ENCODE measurements at places on chromosomes 1 and 21.
A peak's percentile ranks its signal among the peaks of the same experiment; 100 is the strongest.

DNA sequence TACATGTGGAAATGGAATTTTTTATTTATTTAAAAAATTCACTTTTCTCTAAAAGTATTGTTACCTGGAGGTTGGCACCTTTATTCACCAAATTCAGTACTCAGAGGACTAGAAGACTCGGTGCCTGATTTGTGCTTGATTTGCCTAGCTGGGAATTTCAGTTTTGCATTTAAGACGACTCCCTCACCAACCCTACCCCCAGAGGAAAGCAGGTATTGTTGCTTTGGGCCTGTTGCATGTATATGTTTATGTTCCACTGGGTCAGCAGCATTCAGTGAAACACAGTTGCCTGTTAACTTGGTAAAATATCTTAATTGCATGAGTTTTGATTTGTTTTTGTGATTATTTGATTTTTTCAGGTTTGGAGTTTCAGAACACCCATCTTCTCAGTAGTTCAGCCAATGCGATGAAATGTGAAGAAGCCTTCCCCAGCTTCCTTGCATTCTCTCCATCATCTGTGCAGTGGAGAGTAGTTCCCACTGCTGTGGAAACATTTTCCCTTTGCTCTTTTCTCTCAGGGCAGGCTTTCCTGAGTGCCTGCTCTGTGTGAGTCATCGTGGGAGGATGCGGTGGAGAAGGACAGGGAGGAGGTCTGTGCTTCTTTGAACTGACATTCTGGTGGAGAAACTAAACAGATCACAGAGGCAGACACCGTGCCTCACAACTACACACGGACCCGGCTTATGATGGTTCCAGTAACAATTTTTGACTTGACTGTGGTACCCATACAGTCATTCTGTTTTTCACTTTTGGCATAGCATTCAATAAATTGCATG lies 6.4 kb downstream of the ADARB1 start:
- DNase-seq: peak; percentile 34

DNA sequence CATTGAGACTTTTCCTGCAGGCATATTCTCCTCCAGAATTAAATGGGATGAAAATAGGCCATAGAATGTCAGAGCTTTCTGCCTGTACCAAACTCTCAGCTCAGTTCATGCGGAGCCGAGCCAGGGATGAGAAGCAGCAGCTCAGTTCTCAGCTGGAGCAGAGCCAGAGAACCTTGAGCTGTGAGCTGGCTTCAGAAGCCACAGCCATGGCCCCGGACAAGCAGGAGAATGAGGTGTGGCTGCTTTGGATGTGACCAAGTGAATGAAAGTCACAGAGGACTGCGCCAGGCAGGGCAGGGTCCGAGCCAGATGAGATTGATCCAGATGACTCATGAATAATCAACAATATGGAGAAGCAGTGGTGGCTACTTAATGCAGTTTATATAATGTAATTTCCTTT lies 633.8 kb downstream of the NCAM2 start:
- DNase-seq: no peak

- DNase-seq: no peak
Measured at GRCh38 chr1:114105421-114105979, 48.2 kb downstream of the SYT6 start.

- no peak for DNase-seq
Measured at GRCh38 chr1:209425959-209426358, 157.6 kb upstream of the CAMK1G start.

GRCh38 chr1:161494091-161494735 lies 11.0 kb upstream of the FCGR2A start:
- DNase-seq: no peak

DNA sequence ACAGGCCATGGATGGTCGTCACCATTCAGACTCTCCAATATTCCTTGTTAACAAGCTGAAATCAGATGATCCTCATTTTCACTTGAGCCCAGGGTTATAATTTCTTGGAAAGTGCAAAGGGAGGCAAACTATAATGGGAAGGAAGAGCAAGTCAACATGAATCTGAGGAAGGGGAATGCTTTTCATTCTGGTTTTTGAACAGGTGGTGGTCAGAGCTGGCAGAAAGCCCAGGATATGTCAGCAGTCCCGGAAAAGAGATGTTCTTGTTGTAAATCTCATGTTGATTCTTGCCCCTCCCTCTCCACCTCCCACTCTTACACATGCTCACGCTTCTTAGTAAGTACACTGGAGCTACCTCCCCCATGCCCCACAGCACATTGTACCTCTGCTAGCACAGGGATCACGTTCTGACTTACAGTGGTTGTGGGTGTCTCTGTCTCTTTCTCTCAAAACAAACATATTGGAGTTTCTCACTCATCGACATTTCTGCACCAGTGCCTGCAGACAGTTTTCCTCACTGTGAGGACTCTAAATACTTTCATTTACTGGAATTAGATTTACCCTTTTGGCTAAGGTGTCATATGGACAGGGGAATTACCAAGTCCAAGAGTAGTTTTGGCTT lies 77.6 kb downstream of the XCL2 start:
- no peak for DNase-seq

GRCh38 chr1:182977480-182977879 lies 24.5 kb upstream of the SHCBP1L start:
- no peak for DNase-seq

GRCh38 chr1:224670506-224670905 lies 54.4 kb downstream of the CNIH3 start:
- DNase-seq: no peak

DNA sequence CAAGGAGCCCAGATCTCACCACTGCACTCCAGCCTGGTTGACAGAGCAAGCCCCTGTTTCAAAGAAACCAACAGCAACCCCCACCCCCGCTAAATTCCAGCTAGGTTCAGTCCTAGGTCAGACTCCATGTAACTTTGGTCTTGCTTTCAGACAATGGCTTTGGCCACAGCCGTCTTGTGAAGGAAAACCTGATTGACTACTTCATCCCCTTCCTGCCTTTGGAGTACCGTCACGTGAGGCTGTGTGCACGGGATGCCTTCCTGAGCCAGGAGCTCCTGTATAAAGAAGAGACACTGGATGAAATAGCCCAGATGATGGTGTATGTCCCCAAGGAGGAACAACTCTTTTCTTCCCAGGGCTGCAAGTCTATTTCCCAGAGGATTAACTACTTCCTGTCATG lies 12.9 kb downstream of the TOR3A start:
- DNase-seq: no peak

GRCh38 chr1:11197359-11197758 lies 8.2 kb downstream of the ANGPTL7 start:
- DNase-seq: no peak

- DNase-seq: no peak
Measured at GRCh38 chr1:76073481-76073880, 1.1 kb upstream of the ST6GALNAC3 start.

- DNase-seq: no peak
Measured at GRCh38 chr1:245258271-245258920, 103.6 kb downstream of the KIF26B start.

- no peak for DNase-seq
Measured at GRCh38 chr1:22184892-22185612, 42.2 kb upstream of the WNT4 start.

DNA sequence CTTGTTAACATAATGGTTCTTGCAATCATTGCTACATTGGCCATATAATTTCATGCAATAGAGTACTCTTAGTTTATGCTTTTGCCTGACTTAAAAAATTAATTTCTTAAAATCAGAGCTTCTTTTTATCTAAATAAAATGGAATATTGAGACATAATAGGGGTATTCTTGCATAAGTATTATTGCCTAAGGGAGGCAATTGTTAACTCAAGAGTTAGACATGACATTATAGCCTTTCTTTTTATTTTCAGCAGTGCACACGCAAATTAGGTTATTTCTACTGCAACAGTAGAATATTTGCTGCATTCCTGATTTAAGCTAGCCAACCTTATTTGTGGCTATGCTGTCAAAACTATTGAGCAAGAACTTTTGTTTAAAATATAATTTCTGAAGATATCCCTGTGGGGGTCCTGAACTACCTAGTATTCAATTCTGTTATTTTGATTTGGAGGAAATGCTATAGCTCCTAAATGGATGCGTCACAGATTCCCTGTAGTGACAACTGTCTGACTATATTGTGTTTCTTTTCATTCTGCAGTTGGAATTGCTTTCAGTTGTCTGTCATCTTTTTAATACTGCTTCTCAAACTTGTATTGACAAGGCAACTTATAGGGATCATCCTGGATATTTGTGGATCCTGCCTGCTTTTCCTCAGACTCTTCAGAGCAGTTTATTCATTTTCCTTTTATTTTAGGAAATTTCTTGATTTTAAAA lies 211.0 kb downstream of the PATJ start:
- DNase-seq: no peak

- DNase-seq: peak; percentile 20
Measured at GRCh38 chr1:147598621-147599361, 57.5 kb downstream of the BCL9 start.

GRCh38 chr1:113388017-113388620 lies 2.2 kb upstream of the MAGI3 start:
- no peak for DNase-seq

DNA sequence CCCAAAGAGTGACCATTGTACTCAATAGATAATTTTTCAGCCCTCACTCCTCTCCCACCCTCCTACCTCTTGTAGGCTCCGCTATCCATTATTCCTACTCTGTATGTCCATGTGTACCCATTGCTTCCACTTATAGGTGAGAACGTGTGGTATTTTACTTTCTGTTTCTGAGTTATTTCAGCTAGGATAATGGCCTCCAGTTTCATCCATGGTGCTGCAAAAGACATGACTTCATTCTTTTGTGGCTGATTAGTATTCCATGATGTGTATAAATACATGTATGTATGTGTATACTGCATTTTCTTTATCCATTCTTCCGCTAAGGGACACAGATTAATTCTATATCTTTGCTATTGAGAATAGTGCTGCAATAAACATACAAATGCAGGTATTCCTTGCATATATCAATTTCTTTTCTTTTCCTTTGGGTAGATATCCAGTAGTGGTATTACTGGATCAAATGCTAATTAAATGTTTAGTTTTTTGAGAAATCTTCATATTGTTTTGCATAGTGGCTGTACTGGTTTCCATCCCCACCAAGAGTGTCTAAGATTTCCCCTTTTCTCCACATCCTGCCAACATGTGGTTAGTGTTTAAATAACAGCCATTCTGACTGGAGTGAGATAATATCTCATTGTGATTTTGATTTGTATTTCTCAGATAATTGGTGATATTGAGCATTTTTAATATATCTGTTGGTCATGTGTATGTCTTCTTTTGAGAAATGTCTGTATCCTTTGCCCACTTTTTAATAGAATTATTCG lies 4.9 kb downstream of the LY9 start:
- no peak for DNase-seq

- DNase-seq: no peak
Measured at GRCh38 chr1:240652549-240652948, 40.6 kb upstream of the GREM2 start.

DNA sequence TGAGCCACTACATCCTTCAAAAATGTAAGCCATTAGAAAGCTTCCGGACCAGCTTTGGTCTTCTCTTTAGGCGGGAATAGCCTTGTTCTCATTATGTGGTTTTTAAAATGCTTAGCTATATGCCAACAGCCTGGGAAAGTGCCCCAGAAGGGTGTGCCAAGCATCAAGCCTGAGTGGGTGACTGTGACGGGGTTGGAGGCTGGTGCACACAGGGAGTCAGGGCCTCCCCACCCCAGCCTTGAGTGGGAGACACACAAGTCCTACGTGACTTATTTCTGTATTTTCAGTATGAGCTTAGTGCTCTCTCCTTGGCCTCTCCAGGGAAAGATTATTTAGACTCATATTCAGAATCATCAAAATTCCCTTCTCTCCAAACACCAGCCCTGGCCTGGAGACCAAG lies 9.8 kb downstream of the UBASH3A start:
- no peak for DNase-seq

GRCh38 chr1:2777424-2778219 lies 23.9 kb downstream of the TTC34 start:
- no peak for DNase-seq

GRCh38 chr21:41349126-41349525 lies 12.7 kb upstream of the MX2 start:
- no peak for DNase-seq

DNA sequence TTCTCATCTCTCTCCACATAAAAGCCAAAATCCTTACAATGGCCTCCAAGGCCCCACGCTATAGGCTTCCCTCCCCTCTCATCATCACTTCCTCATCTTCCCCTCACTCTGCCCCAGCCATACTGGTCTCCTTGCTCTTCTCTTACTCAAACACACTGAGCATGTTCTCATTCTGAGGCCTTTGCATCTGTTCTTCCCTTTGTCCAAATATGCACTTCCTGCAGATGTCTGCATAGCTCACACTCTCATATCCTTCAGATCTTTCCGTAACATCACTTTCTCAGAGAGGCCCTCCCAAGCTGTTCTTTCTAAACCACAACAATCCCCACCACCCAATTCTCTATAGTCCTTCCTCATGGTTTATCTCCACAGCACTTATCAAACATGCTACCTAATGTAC lies 284.1 kb downstream of the HHIPL2 start:
- no peak for DNase-seq

DNA sequence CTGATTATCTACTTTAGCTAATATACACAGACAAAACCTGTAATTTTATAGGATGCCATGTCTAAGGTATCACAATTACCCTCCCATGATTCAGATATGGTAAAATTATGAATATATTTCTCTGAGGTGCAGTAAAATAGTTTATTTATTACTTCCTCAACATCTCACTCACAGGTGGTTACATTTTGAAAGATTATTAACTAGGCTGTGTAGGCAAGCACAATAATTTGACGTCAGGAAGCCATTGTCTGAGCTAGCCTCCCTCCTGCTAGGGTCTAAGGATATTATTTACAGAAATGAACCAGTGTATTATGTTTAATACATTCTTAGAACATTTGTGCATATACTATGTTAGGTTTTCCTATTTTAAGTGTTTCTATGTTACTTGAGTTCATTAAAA lies 69.9 kb upstream of the ADGRL2 start:
- no peak for DNase-seq

DNA sequence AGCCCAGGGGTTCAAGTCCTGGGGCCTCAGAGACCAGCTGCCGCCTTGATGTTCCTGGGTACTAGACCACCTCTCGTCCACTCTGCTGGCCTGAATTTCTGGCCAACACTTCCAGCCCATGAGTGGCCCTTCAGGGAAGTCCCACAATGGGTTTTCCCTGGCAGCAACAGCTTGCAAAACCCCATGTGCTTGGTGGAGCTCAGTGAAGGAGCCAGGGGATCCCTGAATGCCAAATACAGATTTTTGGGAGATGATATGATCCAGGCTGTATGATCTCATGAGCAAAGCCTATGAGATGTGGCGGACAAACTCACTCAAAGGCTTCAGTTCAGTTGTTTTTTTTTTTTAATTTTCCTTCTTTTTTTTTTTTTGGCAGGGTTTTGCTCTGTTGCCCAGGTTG lies 9.6 kb upstream of the RASSF5 start:
- DNase-seq: no peak
